ENCODE measurements at places on chromosomes 12 and 14.

GRCh38 chr14:86999036-86999435 lies 993.9 kb downstream of the GALC start:
- DNase-seq: no peak

GRCh38 chr12:33671676-33672075 lies 232.1 kb upstream of the SYT10 start:
- no peak for DNase-seq

DNA sequence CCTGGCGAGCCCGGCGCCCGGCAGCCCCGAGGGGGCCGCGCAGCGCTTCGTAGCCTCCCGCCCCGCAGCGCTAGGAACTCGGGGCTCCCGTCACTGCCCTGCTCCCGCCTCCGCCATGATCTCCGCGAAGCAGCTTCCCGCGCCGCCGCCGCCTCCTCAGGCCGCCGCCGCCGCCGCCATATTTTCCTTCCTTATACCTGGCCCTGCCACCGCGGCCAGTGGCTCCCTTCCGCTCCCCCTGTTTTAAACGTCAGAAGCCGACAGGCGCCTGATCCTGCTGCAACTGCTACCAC lies 286 bp downstream of the PPP4R3A start:
- no peak for DNase-seq

DNA sequence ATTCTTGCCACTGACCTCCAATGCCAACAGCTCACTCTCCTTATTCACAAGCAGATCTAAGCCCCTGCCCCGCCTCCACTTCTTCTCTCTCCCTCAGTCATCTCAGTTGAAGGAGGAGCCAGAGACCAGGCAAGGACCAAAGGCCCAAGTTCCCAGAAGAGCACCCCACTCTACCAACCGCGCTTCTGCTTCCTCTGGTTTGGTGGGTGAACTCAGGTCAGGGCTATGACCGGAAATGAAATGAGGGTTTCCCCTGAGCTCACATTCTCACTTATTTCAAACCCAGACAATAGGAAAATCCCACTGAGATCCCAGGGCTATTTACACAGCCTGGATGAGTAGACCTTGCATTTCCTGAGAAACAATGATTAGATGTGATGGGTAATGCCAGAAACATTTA lies 9.9 kb downstream of the DPF3 start:
- no peak for DNase-seq

DNA sequence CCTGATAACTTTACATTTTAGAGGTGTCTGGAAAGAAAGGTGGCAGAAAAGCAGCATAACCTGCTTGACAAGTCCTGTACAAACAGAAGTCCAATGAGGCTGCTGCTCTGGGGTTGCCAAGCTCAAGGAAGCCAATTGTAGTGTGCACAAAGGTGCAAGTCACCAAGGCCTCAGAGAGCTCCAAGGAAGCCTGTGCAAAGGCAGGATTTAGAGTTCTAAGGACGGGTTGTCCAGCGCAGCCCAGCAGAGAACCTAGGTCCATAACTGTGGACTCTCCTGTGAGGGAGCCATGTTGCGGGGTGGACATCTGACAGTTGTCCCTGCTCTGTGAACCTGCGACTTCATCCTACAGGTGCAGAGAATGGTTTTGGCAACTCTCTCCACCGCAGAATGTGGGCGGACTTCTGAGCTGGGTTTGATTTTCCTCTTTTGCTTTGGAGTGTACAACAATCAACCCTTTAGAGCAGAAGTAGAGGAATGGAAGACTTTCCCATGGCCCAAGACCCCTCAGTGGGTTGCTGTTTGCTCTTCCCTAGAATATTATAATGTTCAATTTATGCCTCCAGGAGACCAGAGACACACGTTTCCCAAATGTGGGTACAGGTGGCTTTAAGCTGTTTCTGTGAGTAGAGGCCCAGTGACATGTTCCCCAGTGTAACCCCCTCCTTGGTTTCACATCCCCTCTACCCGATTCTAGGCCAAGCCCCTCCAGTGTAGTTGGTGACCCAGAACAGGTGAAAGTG lies 81.0 kb downstream of the ETV6 start:
- no peak for DNase-seq

GRCh38 chr12:111368291-111368787 lies 556 bp downstream of the PHETA1 start:
- DNase-seq: no peak

GRCh38 chr14:75454963-75455546 lies 27.2 kb downstream of the JDP2 start:
- no peak for DNase-seq

DNA sequence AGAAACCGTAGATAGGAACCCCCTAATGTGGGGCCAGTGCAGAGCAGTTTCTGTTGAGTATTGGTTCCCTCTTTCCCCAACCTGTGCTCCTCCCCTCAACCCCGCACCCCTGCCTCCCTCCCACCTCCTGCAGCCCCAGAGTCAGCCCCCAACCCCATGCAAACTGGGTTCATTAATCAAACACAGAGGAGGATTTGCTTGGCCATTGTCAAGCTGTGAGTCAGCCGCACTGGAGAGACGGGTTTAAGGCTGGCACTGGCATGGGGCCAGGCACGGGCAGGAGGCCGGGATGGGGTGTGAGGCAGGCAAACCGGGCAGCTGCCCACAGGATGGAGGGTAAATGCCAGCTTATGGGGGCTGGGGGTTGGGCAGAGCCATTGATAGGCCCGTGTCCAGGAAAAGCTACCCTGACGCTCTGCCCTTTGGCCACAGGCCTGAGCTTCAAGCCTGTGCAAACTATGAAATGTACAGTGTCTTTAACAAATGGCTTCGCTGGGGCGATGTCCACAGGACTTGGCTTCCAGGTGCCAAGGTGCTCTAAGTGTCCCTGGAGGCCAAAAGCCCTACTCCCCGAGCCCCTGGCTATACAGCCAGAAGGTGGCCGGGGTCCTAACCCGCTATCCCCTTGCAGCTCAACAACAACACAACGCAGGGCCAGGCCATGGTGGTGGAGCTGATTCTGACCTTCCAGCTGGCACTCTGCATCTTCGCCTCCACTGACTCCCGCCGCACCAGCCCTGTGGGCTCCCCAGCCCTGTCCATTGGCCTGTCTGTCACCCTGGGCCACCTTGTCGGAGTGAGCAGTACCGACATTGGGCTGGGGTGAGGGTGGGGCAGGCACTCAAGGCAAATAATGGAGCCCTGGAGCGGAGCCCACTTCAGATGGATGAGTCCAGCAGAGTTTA lies 1.4 kb downstream of the AQP5 start:
- no peak for DNase-seq

DNA sequence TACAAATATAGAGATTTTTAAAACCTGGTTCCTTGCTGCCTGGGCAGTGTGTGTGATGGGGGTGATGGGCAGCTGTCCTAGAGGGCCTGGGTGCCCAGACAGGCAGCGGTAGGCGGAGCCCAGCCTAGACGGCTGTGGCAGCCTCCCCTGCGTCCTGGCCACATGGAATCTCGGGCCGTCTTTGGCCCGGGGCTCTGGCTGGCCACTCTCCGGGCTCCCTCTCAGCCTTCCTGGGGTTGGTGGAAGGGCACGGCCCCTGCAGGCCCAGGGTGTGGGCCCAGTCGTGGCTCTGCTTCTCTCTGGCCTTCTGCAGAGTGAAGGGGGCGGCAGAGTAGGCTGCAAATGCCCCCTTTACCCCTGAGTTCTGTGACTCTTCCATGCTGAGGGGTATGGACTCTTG lies 2.3 kb downstream of the LRTM2 start:
- DNase-seq: no peak

DNA sequence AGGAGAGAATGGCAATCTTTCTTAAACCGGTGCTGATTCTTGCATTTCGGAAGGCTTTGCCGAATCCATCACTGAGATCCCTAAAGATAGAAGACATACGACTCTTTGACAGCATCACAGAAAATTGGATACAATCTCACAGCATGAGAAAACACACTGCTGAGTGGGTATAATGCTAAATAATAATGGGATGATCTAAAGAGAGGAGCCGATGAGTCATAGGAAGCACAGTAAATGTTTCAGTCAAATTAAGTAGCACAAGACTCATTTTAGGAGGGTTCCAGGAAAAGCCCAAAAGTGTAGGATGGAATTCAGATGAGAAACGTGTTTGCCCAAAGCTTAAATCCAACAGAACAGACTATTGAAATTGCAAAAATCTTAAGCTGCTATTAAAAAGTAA lies 81.7 kb downstream of the CPNE8 start:
- no peak for DNase-seq

- DNase-seq: no peak
Measured at GRCh38 chr12:52226446-52226845, 6.6 kb upstream of the KRT7 start.

- no peak for DNase-seq
Measured at GRCh38 chr12:5492562-5492961, 60.7 kb downstream of the NTF3 start.

- DNase-seq: no peak
Measured at GRCh38 chr14:58942516-58942915, 246.0 kb upstream of the DAAM1 start.

- DNase-seq: no peak
Measured at GRCh38 chr14:104205781-104206180, 67.4 kb downstream of the KIF26A start.

DNA sequence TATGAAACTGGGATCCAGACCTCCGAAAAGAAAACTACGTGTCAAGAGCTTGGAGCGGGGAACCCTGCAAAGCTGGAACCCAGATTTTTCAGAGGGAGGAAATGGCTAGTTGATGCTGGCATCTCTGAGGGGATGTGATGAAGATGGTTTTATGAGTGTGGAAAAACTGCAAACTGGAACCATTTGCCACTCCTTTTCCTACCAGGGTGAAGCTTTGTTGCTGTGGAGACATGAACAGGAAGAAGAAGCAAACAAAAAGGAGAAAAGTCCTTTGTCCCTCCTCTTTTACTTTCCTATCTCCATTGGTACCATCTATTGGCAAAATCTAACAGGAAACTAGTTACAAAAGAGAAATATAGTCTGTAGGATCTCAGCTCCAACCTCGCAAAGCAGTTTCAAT lies 39.2 kb downstream of the CDK17 start:
- no peak for DNase-seq

DNA sequence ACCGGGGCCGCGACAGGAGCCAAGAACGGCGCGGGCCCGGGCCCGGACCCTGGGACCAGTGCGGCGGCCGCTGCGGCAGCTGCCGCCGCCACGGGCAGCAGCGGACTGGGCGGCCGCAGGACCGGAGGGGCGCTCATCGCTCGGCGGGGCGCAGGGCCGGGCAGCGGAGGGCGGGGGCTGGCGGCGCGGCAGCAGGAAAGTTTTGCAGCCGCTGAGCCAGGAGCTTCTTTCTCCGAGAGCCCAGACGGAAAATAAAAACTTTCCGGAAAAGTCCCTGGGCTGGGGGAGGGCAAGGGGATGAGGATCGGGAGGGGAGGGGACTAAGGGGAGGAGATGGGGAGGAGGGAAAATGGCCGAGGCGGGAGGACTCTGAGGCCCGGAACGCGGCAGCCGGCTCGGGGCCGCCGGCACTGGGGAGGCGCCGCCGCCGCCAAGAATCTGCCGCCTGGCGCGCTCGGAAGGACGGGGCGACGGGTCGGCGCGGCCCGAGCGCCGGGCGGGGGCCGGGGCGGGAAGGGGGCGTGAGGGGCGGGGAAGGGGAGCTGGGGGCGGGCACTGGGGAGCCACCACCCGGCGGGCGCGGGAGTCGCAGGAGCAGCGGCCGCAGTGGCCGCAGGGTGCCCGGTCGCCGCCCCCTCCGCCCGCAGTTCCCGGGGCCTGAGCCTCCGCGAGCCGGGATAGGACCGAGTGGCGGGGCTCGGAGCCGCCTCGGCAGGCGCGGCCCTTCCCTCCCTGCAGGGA lies at the start of gene PRKD1:
Gene PRKD1 (minus strand): TSS at position 472 of the 741 bp plus-strand sequence.
- no peak for DNase-seq

DNA sequence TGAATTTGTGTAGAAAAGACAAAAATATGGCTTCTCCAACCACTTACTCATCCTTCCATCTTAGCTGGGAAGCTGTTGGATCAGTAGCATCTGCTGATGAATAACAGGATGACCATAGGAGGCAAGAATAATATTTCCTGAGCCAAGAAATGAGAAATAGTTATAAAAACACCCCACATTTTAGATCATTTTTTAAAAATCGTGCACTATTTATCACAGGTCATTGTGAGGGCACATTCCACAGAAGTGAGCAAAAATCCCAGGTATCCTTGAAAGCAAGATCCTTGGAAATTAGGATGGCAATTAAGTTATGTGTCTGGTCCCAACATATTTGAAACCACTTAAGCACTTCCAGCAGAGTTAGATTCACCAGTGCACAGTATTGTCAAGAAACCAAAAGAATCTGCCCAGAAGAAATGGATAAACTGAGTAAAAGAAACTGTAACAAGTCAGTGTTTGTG lies 8.4 kb downstream of the FAR2 start:
- no peak for DNase-seq

- peak; percentile 13 for DNase-seq
Measured at GRCh38 chr12:122869207-122869973, 26.5 kb downstream of the VPS37B start.

DNA sequence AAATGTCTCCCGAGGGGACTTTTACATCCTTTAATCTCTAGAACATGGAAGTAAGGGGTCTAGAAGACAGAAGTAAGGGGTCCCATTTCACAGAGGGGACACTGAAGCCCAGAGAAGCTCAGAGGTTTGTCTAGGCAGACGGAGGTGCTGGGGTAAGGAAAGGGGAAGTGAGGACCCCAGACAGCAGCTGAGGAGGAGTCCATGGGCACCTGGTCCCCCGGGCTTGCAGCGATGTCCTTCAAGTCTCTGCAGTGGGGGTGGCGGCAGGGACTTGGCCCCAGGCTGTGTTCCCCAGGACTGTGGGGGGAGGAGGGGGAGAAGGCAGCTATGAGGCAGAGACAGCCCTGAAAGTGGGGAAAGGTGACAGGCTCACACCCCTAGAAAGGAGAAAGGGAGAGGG lies 30.7 kb downstream of the DTX1 start:
- no peak for DNase-seq

DNA sequence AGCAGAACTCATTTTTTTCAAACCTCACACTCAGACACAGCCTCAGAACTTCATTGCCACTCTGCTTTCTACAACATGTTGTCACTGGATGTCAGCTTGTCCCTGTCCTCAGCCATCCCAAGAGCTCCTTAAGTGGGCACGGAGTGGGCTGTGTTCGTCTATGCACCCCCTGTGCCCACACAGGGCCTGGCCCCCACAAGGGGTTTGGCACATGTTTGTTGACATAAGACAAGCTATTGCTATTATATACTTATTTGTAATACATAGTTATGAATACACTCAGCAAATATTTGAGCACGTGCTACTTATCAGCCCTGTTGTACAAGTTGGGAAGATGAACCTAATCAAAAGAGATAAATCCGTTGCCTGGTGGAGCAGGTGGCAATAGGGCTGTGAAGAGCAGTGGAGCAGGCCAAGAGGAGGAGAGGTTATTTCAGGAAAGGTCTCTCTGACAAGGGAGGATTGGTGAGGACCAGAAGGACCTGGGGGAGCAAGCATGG lies 4.3 kb upstream of the BDKRB1 start:
- no peak for DNase-seq

- no peak for DNase-seq
Measured at GRCh38 chr12:58171914-58172313, 230.5 kb downstream of the ATP23 start.

- DNase-seq: no peak
Measured at GRCh38 chr12:98106031-98106683, 409.2 kb upstream of the TMPO start.

- DNase-seq: no peak
Measured at GRCh38 chr14:104968153-104968527, 10.0 kb downstream of the AHNAK2 start.

Measured in activated T-cell treated with anti-CD3 and anti-CD28 coated beads, Interleukin-2, amount 50 U/mL, for 1 hour (primary cell).